ENCODE measurements at places on chromosomes 6 and 20. TPM values are rescaled to one million over a fixed set of nuclear protein-coding genes. Genes with fewer than 3 reads are reported as not detected.
A peak's percentile ranks its signal among the peaks of the same experiment; 100 is the strongest.

DNA sequence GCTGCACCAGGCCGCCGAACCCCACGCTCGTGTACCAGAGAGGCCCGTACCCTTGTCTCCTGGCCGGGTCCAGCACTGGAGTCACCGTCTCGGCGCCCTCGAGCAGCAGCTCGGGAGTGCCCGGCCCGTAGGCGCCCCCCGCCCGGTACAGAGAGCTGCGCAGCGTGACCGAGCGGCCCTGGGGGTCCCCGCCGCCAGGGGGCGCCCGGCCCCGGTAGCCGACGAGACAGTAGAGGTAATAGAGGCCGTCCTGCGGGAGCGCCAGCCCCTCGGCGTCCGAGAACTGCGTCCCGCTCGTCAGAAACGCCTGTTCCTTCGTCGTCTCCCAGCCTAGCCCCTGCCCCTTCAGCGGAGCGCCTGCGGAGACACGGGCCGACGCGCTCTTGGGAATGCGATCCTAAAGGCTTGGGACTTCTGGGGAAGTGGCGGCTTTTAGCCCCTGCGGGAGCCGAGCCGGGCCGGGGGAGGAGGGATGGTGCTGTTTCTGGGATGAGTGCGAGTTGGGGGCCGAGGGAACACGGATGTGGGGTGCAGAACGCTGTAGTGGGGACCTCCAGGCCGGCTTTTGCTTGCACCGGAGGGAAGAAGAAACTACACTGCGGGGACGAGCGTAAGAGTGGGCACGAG is 1.3 kb downstream of the LTB start:
- peak overlapping the region; percentile 99 for H3K4me3 ChIP-seq
- peak; percentile 90 for DNase-seq
- peaks cover 50% of the 10 kb centered on the region for H3K4me1 ChIP-seq
- H3K27ac ChIP-seq = peak overlapping the region; percentile 99
- H3K36me3 ChIP-seq = peaks cover 42% of the 10 kb centered on the region

- H3K27me3 ChIP-seq = no peaks in the 10 kb centered on the region
- no peak overlapping the region for H3K27ac ChIP-seq
- DNase-seq = no peak
- peaks cover 24% of the 10 kb centered on the region for H3K36me3 ChIP-seq
Measured at GRCh38 chr6:82958551-82958950, 107.1 kb downstream of the UBE3D start.

DNA sequence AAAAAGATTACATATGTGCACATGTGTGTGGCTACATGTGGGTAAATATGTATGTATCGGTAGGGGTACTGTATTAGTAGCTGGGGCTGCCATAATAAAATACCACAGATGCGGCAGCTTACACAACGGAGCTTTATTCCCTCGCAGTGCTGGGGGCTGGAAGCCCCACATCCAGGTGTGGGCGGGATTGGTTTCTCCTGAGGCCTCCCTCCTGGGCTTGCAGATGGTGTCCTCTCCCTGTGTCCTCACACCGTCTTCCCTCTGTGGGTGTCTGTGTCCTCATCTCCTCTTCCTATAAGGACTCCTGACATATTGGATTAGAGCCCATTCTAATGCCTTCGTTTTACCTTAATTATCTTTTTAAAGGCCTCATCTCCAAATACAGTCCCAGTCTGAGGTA is 97.7 kb downstream of the LY86 start:
- no peak overlapping the region for H3K27ac ChIP-seq
- H3K27me3 ChIP-seq = no peaks in the 10 kb centered on the region
- H3K4me1 ChIP-seq = peaks cover 33% of the 10 kb centered on the region
- H3K4me3 ChIP-seq = no peak overlapping the region
- H3K36me3 ChIP-seq = no peaks in the 10 kb centered on the region

DNA sequence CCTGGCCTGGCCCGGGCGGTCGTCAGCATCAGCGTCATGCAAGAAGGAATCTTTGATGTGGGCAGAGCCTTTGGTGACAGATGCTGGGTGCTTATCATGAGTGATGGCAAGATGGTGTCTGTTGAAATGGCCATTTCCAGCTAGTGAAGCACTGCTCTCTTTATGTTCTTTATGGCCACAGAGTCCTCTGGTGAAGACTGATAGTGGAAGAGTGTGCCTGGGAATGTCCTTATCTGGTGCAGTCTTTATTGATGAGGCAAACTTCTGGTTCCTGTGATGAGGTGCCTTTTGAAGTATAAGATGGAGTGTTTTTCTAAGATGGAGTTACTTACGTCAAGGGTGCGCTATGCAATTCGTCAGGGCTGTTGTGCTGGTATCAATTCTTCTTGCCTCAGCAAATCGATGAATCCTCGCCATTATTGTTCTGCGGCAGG is 22.6 kb upstream of the CCR6 start:
- DNase-seq = no peak
- H3K36me3 ChIP-seq = no peaks in the 10 kb centered on the region
- no peak overlapping the region for H3K4me3 ChIP-seq
- H3K4me1 ChIP-seq = peaks cover 11% of the 10 kb centered on the region
- no peaks in the 10 kb centered on the region for H3K27me3 ChIP-seq

- no peak overlapping the region for H3K4me3 ChIP-seq
- H3K27me3 ChIP-seq = peaks cover 30% of the 10 kb centered on the region
- no peak for DNase-seq
- peaks cover 14% of the 10 kb centered on the region for H3K4me1 ChIP-seq
- no peaks in the 10 kb centered on the region for H3K36me3 ChIP-seq
Measured at GRCh38 chr20:63177785-63178445, 38.0 kb downstream of the YTHDF1 start.

DNA sequence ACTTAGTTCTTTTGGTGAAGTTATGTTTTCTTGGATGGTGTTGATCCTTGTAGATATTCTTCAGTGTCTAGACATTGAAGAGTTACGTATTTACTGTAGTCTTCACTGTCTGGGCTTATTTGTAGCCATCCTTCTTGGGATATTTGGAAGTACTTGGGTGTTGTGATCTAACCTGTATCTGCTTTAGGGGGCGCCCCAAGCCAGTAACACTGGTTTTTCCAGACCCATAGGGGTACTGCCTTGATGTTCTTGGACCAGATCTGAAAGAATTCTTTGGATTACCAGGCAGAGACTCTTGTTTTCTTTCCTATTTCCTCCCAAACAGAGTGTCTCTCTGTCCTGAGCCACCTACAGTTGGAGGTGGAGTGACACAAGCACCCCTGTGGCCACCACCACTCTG is 309.1 kb upstream of the IMPG1 start:
- no peaks in the 10 kb centered on the region for H3K36me3 ChIP-seq
- DNase-seq = no peak
- no peak overlapping the region for H3K27ac ChIP-seq

- H3K27ac ChIP-seq = no peak overlapping the region
- no peaks in the 10 kb centered on the region for H3K36me3 ChIP-seq
- peaks cover 1% of the 10 kb centered on the region for H3K27me3 ChIP-seq
- no peak for DNase-seq
- no peak overlapping the region for H3K4me3 ChIP-seq
Measured at GRCh38 chr20:8209061-8209460, 77.0 kb downstream of the PLCB1 start.

- H3K27me3 ChIP-seq = no peaks in the 10 kb centered on the region
- no peak overlapping the region for H3K4me3 ChIP-seq
- DNase-seq = no peak
- no peaks in the 10 kb centered on the region for H3K4me1 ChIP-seq
Measured at GRCh38 chr6:43444582-43444981, 10.8 kb downstream of the DLK2 start.

DNA sequence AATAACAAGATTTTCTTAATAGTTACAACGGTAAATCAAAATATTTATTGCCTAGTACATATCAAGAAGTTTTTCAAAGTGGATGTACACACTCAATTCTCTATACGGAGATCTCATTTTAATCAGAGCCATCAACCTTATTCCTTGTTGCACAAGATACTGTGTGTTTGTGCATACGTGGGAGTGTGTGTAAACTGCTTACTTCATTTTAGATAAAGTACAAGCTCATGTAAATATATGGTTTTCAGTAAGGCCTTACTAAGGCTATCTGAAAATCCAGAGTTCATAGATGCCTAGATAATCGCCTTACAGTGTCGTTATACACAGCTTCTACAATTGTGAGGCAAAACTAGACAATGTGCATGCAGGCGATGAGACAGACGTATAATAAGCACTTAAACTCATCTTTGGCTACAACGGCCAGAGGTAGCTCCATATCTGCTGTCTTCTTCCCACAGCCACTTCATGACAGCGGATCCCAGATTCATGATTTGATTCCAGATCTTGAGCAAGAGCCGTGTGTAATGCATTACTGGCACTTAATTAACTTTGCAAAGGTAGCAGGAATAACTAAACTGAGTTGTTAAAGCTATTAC is 2.5 kb downstream of the PERP start:
- no peak overlapping the region for H3K4me3 ChIP-seq
- H3K36me3 ChIP-seq = no peaks in the 10 kb centered on the region
- peaks cover 19% of the 10 kb centered on the region for H3K4me1 ChIP-seq
- DNase-seq = no peak
- peaks cover 35% of the 10 kb centered on the region for H3K27me3 ChIP-seq
- no peak overlapping the region for H3K27ac ChIP-seq

DNA sequence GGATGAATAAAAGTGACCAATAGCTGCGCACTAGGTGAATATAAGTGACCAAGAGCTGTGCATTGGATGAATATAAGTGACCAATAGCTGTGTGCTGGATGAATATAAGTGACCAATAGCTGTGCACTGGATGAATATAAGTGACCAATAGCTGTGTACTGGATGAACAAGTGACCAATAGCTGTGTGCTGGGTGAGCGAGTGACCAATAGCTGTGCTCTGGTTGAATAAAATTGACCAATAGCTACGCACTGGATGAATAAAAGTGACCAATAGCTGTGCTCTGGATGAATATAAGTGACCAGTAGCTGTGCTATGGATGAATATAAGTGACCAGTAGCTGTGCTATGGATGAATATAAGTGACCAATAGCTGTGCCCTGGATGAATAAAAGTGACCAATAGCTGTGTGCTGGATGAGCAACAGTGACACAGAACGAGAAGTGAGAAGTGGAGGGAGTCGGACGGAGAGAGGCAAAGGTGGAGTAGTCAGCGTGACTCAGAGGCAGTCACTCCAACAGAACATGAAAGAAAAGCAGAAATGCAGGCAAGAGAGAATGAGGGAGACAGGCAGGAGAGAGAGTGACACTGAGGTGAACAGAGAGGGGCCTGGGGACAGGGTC is 38.5 kb downstream of the RBM38 start:
- H3K4me3 ChIP-seq = no peak overlapping the region
- H3K27me3 ChIP-seq = no peaks in the 10 kb centered on the region
- no peaks in the 10 kb centered on the region for H3K36me3 ChIP-seq
- no peak for DNase-seq

- no peak overlapping the region for H3K4me3 ChIP-seq
- H3K27ac ChIP-seq = no peak overlapping the region
- H3K36me3 ChIP-seq = no peaks in the 10 kb centered on the region
- H3K27me3 ChIP-seq = peaks cover 47% of the 10 kb centered on the region
Measured at GRCh38 chr6:4645713-4646360, 130.4 kb upstream of the CDYL start.

DNA sequence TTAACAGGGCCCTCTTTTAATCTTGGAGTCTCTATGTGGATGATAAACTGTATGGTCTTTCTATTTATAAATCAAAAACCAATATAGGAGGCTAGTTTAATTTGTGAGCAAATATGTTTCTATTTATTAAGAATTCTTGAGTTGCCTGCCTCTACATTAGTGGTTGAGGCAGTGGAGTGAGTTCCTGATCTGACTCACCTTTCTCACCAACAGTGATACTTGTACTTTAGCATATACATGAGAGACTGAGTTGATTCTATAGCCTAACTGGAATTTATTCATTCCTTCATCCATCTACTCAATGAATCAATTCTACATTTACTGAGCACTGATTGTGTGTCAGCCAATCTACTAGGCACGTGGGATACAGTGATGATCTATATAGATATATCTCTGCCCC is 126.9 kb downstream of the TRMT11 start:
- H3K27ac ChIP-seq = no peak overlapping the region
- DNase-seq = no peak
- H3K4me1 ChIP-seq = no peaks in the 10 kb centered on the region
- H3K27me3 ChIP-seq = no peaks in the 10 kb centered on the region
- no peak overlapping the region for H3K4me3 ChIP-seq

GRCh38 chr20:3714092-3714491 is 1.7 kb upstream of the SIGLEC1 start:
- no peaks in the 10 kb centered on the region for H3K36me3 ChIP-seq
- no peak overlapping the region for H3K4me3 ChIP-seq
- no peaks in the 10 kb centered on the region for H3K4me1 ChIP-seq

- H3K27me3 ChIP-seq = no peaks in the 10 kb centered on the region
- H3K27ac ChIP-seq = peak overlapping the region; percentile 85
- no peaks in the 10 kb centered on the region for H3K36me3 ChIP-seq
- H3K4me3 ChIP-seq = peak overlapping the region; percentile 71
- H3K4me1 ChIP-seq = peaks cover 75% of the 10 kb centered on the region
- DNase-seq = no peak
Measured at GRCh38 chr6:7144872-7145584, 37.3 kb downstream of the RREB1 start.

- H3K27ac ChIP-seq = peak overlapping the region; percentile 59
- no peaks in the 10 kb centered on the region for H3K27me3 ChIP-seq
- peaks cover 1% of the 10 kb centered on the region for H3K36me3 ChIP-seq
- peak; percentile 79 for DNase-seq
- peak overlapping the region; percentile 54 for H3K4me3 ChIP-seq
Measured at GRCh38 chr6:127855542-127856159, 45.2 kb downstream of the THEMIS start.

DNA sequence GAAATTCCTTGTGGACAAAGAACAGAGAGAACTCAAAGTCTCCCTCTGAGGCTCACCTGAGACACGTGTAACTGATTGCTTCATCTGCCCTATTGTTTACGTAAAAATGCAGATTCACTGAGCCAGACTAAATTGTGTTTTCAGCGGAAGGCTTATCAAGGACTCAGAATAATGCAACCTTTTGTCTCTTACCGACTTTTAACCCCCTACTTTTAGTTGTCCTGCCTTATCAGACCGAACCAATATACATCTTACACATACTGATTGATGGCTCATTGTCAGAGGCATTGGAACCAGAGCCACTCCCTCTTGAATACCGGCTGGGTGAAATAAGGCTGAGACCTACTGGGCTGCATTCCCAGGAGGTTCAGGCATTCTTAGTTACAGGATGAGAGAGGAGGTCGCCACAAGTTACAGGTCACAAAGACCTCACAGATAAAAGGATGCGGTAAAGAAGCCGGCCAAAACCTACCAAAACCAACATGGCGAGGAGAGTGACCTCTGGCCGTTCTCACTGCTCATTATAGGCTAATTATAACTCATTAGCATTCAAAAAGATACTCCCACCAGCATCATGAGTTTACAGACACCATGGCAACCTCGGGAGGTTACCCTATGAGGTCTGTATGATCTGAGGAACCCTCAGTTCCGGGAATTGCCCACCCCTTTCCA is 95.5 kb upstream of the ZNF184 start:
- H3K36me3 ChIP-seq = no peaks in the 10 kb centered on the region
- H3K27ac ChIP-seq = no peak overlapping the region
- peaks cover 12% of the 10 kb centered on the region for H3K4me1 ChIP-seq
- no peak overlapping the region for H3K4me3 ChIP-seq
- DNase-seq = no peak
- peaks cover 55% of the 10 kb centered on the region for H3K27me3 ChIP-seq

The CST2 gene
- total RNA-seq = not detected

The CST5 gene
- not detected for total RNA-seq

The GTPBP2 gene
- total RNA-seq = 54.5 TPM

The SOX18 gene
- not detected for total RNA-seq

The RAD21L1 gene
- total RNA-seq = not detected
